ENCODE measurements at places on chromosomes 6 and 20.

- no peak for DNase-seq
Measured at GRCh38 chr20:36862857-36863668, 12.9 kb upstream of the TLDC2 start.

GRCh38 chr6:155373276-155373675 lies 59.0 kb upstream of the TFB1M start:
- no peak for DNase-seq

- DNase-seq, result no peak
Measured at GRCh38 chr20:49349694-49350252, 71.9 kb upstream of the ZNFX1 start.

- DNase-seq, result peak; percentile 28
Measured at GRCh38 chr6:155782320-155782731, 326.7 kb upstream of the NOX3 start.

DNA sequence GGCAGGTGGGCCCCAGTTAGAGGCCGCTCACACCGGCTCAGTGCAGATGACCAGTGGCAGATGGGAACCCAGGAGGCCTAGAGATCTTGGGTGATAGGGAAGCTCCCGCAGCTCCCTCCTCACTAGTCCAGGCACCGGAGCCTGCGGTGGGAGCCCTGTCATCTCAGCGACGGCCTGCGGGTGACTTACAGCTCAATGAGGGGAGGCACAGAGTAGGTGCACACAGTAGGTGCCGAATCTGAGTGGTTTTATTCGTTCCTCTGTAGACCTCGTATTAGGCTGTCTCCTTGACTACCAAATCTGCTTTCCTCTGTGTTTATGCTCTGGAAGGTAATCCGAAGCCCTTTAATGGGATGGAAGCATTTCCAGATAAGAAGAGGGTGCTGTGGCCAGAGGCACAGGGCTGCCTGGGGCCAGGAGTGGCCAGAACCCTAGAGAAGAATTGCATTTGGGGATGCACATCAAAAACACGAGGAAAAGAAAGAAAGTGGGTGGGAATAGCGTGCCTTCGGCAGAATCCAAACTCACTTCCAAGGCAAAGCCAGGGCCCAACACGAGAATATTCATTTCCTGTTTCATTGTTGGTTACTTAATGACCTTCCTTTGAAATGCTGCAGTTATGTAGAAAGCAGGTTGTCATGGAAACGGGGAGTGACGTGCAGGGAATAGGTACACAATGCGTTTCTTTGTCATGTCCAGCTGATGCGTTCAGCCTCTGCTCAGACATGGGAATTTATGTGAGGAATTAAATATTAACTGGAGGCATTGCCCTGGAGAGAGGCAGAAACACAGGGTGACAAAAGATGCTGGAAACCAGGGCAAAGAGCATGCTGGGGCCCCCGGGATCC lies 24.7 kb downstream of the MYT1 start:
- no peak for DNase-seq

DNA sequence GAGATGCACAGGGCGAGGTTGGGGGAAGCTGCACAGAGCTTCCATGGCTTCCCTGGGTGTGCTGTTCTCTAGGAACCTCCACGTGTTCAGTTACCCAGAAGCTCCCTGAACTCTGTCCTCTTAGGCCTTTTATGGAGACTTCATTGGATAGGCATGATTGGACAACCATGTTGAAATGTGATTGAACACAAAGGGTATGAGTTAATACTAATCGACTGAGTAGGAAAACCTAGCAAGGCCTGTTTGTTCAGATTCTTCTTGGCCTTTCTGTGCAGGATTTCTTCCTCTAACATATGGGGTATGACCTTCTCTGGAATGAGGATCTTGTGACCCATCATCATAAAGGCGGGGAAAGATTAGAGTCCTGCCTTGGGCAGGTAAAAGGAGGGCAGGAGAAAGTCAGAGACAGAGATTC lies 70.7 kb upstream of the SMIM29 start:
- no peak for DNase-seq

- DNase-seq, result no peak
Measured at GRCh38 chr6:26414281-26414680, 12.2 kb downstream of the BTN3A1 start.

GRCh38 chr6:9593554-9593953 lies 821.3 kb downstream of the TFAP2A start:
- no peak for DNase-seq

- DNase-seq, result no peak
Measured at GRCh38 chr6:116205281-116205680, 48.6 kb downstream of the TSPYL4 start.

DNA sequence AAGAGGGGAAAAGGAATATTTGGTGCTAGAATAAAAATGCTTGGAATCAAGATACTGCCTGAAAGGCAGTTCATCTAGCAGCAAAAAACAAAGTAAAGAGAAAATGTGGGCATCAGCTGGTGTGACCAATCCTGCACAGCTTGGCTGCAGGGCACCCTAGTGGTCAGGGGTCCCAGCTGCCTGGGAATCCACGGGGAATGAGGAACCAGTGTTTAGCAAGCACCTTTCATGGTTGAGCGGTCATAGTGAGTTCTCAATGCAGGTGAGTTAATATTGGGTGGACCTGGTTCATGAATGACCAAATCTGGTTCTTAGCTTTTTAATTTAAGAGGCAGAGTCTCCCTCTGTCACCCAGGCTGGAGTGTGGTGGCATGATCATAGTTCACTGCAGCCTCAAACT lies 53.3 kb downstream of the CAP2 start:
- DNase-seq, result no peak

GRCh38 chr20:31835977-31836852 lies 9.2 kb downstream of the FOXS1 start:
- DNase-seq, result peak; percentile 96

DNA sequence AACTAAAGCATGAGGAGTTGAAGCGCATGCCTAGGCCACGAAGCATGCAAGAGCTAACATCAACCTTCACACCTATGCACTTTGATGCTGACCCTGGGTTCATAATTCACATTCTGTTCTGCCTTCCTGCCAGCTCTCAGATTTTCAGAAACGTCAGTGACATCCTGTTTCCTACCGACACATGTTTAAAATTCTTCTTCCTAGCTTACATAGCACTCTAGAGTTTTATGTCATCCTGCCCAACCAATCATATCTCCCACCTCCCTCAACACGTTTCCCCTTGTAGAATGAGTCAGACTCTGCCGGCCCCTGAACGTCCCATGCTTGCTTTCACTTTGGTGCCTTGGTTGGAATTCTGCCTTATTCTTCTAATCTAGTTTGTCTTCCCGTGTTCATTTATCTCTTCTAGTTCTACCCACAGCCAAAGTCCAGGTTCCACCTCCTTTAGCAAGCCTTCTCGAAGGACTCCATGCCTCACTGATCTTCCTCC lies 97.2 kb upstream of the MAP7 start:
- peak; percentile 56 for DNase-seq

- DNase-seq, result no peak
Measured at GRCh38 chr6:140178520-140178919, 804.1 kb upstream of the CITED2 start.

DNA sequence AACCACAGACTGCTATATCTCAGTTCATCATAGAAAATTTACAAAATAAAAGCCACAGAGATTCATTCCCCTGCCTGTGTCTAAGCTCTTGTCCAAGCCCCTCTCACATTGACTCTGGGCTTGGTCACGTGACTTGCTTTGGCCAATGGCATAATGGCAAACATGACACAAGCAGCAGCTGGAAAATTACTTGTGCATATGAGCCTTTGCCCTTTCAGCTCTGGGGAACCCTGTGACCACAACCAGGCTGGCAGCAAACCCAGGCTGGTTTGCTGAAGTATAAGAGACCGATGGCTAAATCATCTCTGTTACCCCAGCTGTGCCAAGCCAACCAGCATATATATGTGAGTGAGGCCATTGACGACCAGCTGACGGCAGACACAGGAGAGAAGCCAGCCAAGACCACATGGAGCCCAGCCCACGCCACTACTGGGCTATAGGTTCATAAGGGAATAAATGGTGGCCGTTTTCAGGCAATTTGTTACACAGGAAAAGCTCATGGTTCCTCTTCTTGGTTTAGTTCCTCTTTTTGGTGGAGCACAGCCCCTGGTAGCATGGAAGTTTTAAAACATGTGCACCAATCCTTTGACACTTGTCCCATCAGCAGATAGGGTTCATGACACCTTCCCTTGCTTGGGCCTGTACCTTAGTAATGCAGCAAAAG lies 31.8 kb upstream of the RSPO4 start:
- DNase-seq, result no peak

- no peak for DNase-seq
Measured at GRCh38 chr20:34585019-34585418, 26.5 kb downstream of the MAP1LC3A start.

GRCh38 chr6:37611516-37611915 lies 86.2 kb downstream of the MDGA1 start:
- DNase-seq, result no peak

DNA sequence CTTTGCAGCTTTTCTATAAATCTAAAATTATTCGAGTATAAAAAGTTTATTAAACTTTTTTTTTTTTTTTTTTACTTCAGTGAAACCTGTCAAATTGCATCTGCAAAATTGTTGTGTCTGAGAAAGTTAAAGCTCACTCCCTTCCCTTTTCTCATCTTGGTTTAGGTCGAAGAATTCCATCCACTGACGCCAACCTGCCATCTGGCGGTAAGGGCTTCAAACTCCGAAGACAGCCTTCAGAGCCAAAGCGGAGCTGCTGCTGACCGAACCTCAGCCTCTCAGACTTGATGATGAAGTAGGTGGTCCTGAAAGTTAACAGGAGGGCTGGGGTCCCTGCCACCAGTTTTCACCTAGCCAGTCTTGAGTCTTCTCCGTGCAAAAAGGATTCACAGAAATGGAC lies 29.6 kb upstream of the VAPB start:
- no peak for DNase-seq

- no peak for DNase-seq
Measured at GRCh38 chr6:158165919-158166416, 2.1 kb downstream of the SERAC1 start.

DNA sequence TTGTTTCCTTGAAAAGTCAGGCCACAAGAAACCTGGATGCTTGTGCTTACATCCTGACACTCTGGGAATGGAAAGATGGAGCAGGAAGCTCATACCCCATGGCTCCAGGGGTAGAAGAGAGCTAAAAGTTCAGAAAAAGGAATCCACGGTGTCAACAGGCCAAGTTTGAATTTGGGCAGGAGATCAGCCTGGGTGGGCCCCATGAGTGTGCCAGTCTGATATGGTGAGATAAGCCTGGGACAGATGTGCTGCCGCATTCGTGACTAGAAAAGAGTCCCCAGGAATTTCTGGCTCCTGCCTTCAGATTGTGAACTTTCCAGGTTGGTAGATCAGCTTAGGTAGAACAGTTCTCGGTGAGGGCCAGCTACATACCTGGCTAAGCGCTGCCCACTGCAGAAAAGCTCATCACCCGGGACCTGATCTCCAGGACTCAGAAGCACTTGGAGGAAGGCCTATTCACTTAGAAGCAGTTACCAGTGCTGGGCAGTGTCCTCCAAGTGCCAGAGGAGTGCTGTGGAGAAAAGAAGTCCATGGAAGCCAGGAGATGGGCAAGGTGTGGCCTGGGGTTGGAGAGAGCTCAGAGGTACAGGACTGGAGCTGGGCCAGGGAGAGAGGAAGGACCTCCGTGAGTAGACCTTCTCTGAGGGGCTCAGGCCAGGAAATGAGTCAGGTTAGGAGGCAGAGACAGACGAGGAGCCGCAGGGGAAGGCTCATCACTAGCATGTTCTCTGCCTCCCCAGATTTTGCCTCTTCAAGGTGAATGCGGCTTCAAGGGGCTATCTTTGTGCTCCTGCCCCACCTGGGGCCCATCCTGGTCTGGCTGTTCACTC lies at the start of gene TSPO2:
Gene TSPO2 (plus strand): TSS at position 242 of the 830 bp plus-strand sequence. CDS start 519 bp downstream, at position 761.
- DNase-seq, result no peak

- no peak for DNase-seq
Measured at GRCh38 chr20:24598346-24598745, 128.9 kb downstream of the SYNDIG1 start.

GRCh38 chr6:26075063-26075717 lies 12.0 kb upstream of the HFE start:
- no peak for DNase-seq

DNA sequence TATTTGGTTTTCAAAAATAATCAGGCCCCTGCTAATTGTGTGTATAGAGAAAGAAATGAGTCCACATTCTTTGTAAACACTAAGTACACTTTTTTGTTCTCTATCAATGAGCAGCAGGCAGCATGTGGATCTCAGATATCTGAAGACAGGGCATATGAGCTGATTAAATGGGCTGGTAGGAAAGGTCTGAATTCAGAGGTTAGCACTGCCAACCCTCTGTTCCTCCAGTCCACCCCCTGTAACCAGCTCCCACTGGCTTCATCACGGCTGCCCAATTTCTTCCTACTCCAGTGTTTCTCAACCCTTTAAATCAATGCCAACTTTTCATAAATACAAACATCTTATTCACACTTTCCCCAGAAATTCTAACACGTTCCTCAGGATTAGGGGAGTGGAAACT lies 128.5 kb downstream of the TPBG start:
- no peak for DNase-seq

- no peak for DNase-seq
Measured at GRCh38 chr20:57480444-57481160, 44.3 kb downstream of the CTCFL start.

Data from HTR-8/SVneo (cell line).